IgD-negative memory B cell (primary cell): ENCODE measurements at places on chromosomes 4 and X. TPM values are rescaled to one million over a fixed set of nuclear protein-coding genes. Genes with fewer than 3 reads are reported as not detected.

SLC4A4 gene
- polyA plus RNA-seq, result not detected

PCYT1B gene
- polyA plus RNA-seq, result 0.13 TPM

CASK gene
- 4.3 TPM for polyA plus RNA-seq

RS1 gene
- not detected for polyA plus RNA-seq

CENPVL1 gene
- not detected for polyA plus RNA-seq

PIR gene
- not detected for polyA plus RNA-seq

SSX4 gene
- not detected for polyA plus RNA-seq

PASD1 gene
- polyA plus RNA-seq, result not detected

MND1 gene
- not detected for polyA plus RNA-seq

CT45A3 gene
- not detected for polyA plus RNA-seq

PDHA2 gene
- not detected for polyA plus RNA-seq

PABPC1L2B gene
- polyA plus RNA-seq, result not detected

RTL3 gene
- polyA plus RNA-seq, result not detected

GABRG1 gene
- polyA plus RNA-seq, result not detected

TRIM61 gene
- polyA plus RNA-seq, result 1.9 TPM
